ENCODE measurements at places on chromosomes 1 and 21.

DNA sequence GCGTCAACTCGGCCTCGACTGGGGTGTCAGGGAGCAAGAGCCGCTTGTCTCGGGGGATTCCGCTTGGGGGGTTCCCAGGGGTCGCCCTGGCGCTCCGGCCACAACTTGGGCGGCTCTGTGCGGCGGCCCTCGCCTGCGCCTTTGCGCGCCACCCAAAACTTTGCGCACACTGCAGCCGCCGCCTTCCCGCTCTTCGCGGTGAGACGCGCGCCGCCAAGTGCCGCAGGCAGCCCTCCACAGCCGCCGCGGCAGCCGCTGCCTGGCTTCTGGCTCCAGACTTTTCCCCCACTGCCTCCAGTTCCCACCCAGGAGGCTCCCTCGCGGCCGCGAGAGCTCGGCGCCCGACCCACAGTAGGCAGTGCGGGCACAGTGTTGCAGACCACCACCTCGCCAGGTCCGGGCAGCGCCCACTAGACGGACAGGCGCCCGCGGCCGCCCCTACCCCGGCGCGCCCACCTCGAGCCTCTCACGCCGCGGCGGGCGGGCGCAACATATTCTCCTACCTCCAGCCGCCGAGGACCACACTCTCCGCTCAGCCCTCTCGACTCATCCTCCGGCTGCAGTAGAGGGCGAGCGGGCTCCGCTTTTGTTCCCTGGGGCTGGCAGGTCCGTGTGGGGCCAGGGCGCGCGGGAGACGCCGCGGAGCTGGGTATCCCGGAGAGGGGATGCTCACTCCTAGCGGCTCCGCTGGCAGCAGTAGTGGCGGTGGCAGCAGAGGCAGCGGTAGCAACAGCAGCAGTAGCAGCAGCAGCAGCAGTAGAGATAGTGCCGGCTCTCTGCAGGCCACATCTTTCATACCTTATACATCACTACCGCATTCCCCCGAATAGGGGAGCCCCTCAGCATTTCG, 296.6 kb downstream of the OMA1 start:
- DNase-seq = no peak

DNA sequence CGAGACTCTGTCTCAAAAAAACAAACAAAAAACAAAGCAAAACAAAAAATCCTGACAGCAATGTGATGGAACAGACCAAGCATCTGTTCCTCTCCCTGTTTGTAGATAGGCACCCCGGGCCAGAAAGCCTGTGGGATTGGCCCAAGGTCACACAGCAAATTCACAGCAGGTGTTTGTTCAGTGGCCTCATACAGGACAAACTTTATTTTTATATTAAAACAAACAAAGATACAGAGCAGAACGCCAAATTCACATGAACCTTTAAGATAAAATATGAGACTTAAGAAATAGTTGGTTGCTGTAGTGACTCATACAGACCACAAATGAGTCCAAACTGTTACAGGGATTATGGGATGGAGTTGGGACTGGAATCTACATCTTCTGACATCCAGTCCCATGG, 2.3 kb upstream of the CELA2A start:
- DNase-seq = no peak

- no peak for DNase-seq
Measured at GRCh38 chr21:14737284-14737691, 191.2 kb upstream of the SAMSN1 start.

DNA sequence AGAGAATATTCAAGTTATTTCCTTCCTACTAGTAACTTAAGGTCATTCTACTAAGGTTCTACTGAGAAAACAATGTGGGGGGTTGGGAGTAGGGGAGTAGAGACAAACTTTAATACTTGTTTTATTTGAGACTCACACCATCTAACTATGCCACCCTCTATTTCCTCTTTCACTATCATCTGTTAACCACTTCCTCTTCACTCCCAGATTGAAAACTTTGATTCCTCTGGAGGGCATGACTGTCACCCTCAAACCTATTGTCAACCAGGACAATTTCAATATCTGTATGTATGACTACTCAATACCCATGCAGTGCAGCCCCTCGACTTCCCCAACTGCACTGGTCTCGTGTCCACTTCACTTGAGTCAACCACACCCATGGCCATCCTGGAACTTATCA, 165.6 kb upstream of the POGK start:
- DNase-seq = no peak

DNA sequence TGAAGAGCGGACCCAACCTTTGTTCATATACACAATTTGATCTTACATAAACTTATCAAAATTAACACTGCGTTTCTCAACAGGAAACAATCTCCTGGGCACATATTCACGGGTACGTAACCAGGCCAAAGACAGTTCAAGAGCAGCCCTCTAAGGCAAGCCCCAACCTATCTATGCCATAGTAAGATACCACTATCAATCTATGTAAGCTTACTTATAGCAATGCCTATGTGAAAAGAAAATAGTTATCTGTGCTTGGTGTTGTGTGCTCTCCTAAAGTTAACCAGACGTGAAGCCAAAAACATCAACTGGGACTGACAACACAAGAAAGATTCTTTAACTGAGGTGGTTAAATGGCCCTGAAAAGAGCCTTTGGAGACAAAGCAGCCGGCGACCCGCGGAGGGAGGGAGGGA, 49.4 kb upstream of the BOLA1 start:
- DNase-seq = peak; percentile 31

GRCh38 chr1:1073743-1074587, at the start of gene RNF223:
Gene RNF223 (minus strand): TSS chr1:1074306. CDS start chr1:1072566, 1,740 bp downstream.
- no peak for DNase-seq
